Stimulated activated CD4-positive, alpha-beta T cell treated with anti-CD3 and anti-CD28 coated beads, Interleukin-12 subunit alpha, Interleukin-12 subunit beta, amount 100 ng/mL, for 48 hours (primary cell): ENCODE measurements at places on chromosomes 3 and 15.

- DNase-seq: no peak
These were observed 116.7 kb downstream of the FNDC3B start for GRCh38 chr3:172155897-172156585.

- DNase-seq: no peak
These were observed 132.6 kb upstream of the MEF2A start for GRCh38 chr15:99433026-99433756.

DNA sequence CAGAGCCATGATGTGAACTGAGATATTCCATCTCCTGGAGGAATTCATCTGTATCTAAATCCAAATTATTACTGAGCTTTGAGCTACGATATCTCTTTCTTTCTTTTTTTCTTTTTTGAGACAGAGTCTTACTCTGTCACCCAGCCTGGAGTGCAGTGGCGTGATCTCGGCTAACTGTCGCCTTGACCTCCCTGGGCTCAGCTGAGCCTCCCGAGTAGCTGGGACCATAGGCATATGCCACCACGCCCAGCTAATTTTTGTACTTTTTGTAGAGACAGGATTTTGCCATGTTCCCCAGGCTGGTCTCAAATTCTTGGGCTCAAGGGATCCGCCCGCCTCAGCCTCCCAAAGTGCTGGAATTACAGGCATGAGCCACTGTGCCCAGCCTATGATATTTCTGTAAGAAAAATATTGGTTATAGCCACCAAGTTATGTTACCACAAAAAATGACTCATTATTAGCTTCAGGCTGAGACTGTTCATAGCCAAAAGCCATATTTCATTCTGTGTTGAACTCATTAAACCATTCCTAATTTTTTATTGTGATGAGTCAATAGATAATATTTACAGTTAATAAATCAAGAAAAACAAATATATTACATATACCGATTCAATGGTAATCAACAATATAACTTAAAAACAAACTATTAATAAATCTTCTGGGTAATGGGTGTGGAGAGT is 27.1 kb upstream of the SLC30A4 start:
- DNase-seq: no peak

GRCh38 chr15:95293456-95294031 is 1037.0 kb upstream of the NR2F2 start:
- DNase-seq: no peak

GRCh38 chr3:54235998-54236397 is 113.6 kb downstream of the CACNA2D3 start:
- no peak for DNase-seq

- DNase-seq: no peak
These were observed 3.0 kb downstream of the HDC start for GRCh38 chr15:50262533-50262932.

DNA sequence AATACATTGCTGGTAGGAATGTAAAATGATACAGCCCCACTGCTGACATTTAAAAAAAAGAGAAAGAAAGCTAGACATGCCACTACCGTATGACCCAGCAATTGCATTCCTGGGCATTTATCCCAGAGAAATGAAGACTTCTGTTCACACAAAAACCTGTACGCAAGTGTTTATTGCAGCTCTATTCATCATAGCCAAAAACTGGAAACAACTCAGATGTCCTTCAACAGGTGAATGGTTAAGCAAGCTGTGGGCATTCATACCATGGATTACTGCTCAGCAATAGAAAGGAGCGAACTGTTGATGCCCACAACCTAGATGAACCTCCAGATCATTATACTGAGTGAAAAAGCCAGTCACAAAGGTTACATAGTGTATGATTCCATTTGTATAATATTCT is 132.5 kb downstream of the MAP2K5 start:
- DNase-seq: no peak
